Esophagus squamous epithelium (tissue), 5 donors: ENCODE measurements at places on chromosomes 16 and 17. TPM values are rescaled to one million over a fixed set of nuclear protein-coding genes. Genes with fewer than 3 reads are reported as not detected.

GRCh38 chr17:77058016-77058415, 82.8 kb upstream of the SEC14L1 start:
- H3K36me3 ChIP-seq: no peaks in the 10 kb centered on the region
- no peak for DNase-seq
- H3K4me1 ChIP-seq: no peaks in the 10 kb centered on the region
- no peak overlapping the region for H3K27ac ChIP-seq

Gene MMP25
- total RNA-seq: 1.4 TPM

Gene KAT8
- 30.7 TPM for total RNA-seq

Gene KRT24
- 369 TPM for total RNA-seq

- no peaks in the 10 kb centered on the region for H3K36me3 ChIP-seq
- no peak for DNase-seq
- peak overlapping the region; percentile 18 for H3K4me3 ChIP-seq
- H3K27me3 ChIP-seq: no peaks in the 10 kb centered on the region
- H3K27ac ChIP-seq: peak overlapping the region; percentile 92
These were observed 49.3 kb upstream of the WSB1 start for GRCh38 chr17:27244491-27245223.

DNA sequence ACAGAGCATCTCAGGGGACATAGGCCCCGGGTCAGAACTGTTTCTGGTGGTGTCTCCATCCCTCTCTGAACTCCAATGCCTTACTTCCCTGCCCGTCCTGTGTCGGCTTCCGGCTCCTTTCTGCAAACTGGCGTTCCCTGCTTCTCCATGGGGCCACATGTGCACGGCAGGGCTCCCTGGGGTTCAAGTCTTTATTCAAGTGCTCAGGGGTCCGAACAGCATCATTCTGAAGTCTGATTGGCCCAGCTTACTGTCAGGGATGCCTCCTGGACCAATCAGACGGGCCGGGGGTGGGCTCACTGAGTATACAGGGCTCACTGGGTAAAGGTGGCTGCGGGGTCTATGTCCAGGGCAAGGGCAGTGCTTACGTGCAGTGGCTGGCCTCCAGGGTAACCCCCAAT, 17.1 kb downstream of the C16orf82 start:
- H3K27me3 ChIP-seq: no peaks in the 10 kb centered on the region
- H3K4me1 ChIP-seq: no peaks in the 10 kb centered on the region
- no peak overlapping the region for H3K27ac ChIP-seq
- no peaks in the 10 kb centered on the region for H3K36me3 ChIP-seq

Gene TMEM238L
- 1.1 TPM for total RNA-seq

GRCh38 chr16:19147126-19147525, 20.9 kb upstream of the SYT17 start:
- no peak overlapping the region for H3K27ac ChIP-seq
- H3K36me3 ChIP-seq: no peaks in the 10 kb centered on the region
- no peaks in the 10 kb centered on the region for H3K27me3 ChIP-seq
- no peak for DNase-seq

- no peaks in the 10 kb centered on the region for H3K36me3 ChIP-seq
- DNase-seq: no peak
- H3K4me1 ChIP-seq: peaks cover 8% of the 10 kb centered on the region
- H3K4me3 ChIP-seq: no peak overlapping the region
These were observed 247.8 kb downstream of the XYLT1 start for GRCh38 chr16:17222871-17223401.

DNA sequence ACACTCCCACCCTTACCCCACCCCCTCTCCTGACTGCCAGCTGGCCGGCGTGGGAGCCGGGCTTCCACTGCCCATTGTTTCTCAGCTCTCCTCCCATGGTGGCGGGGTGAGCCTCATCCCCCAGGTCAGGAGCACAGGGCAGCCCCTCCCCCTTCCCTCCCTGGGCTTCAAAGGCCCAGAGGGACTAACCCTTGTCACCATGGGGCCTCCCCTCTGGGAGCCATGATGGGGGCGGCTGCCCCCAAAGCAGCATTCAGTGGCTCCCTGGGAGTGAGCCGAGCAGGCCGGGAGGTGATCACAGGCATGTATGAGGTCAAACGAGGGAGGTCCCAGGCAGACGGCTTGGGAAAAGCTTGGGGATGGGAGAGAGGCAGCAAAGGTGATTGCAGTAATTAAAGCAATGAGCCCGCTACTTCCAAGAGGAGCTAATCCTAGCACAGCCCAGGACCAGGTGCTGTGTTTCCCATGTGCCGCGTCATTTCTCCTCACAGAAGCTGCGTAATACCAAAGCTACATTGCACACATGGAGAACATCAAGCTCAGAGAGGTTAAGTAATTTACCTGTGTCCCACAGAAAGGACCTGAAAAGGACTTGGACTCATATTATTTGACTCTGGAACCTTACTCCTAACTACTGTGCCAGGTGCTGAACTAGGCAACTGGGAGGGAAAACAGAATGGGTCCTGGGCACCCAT, 24.5 kb downstream of the CDK5RAP3 start:
- H3K36me3 ChIP-seq: no peaks in the 10 kb centered on the region
- H3K4me3 ChIP-seq: no peak overlapping the region
- DNase-seq: no peak
- peaks cover 12% of the 10 kb centered on the region for H3K4me1 ChIP-seq
- H3K27ac ChIP-seq: no peak overlapping the region

Gene GSG1L
- total RNA-seq: not detected

Gene PDE6G
- total RNA-seq: not detected

- peaks cover 4% of the 10 kb centered on the region for H3K36me3 ChIP-seq
- no peaks in the 10 kb centered on the region for H3K27me3 ChIP-seq
- H3K4me1 ChIP-seq: no peaks in the 10 kb centered on the region
- no peak for DNase-seq
These were observed 9.9 kb downstream of the COL1A1 start for GRCh38 chr17:50191359-50192143.

- H3K36me3 ChIP-seq: no peaks in the 10 kb centered on the region
- DNase-seq: no peak
- no peaks in the 10 kb centered on the region for H3K4me1 ChIP-seq
- no peaks in the 10 kb centered on the region for H3K27me3 ChIP-seq
- no peak overlapping the region for H3K4me3 ChIP-seq
These were observed 10.1 kb upstream of the KRTAP17-1 start for GRCh38 chr17:41325611-41326010.

- H3K4me1 ChIP-seq: no peaks in the 10 kb centered on the region
- DNase-seq: no peak
- H3K27ac ChIP-seq: no peak overlapping the region
- H3K36me3 ChIP-seq: no peaks in the 10 kb centered on the region
These were observed 808.9 kb downstream of the CDH11 start for GRCh38 chr16:64312980-64313379.

GRCh38 chr16:1550069-1550468, 16.6 kb downstream of the TMEM204 start:
- no peaks in the 10 kb centered on the region for H3K27me3 ChIP-seq
- peaks cover 72% of the 10 kb centered on the region for H3K36me3 ChIP-seq
- no peak overlapping the region for H3K4me3 ChIP-seq
- H3K27ac ChIP-seq: no peak overlapping the region
